Stimulated activated effector memory CD8-positive, alpha-beta T cell treated with anti-CD3 and anti-CD28 coated beads, Interleukin-12 subunit alpha, Interleukin-12 subunit beta, amount 100 ng/mL, for 72 hours (primary cell): ENCODE measurements at places on chromosomes 4 and X.

GRCh38 chr4:188660796-188661195, 521.6 kb downstream of the TRIML1 start:
- DNase-seq: no peak

- DNase-seq: no peak
Observed at GRCh38 chr4:46124773-46125413, 1.0 kb upstream of the GABRG1 start.

GRCh38 chr4:25914670-25915352, 791 bp downstream of the SMIM20 start:
- no peak for DNase-seq

DNA sequence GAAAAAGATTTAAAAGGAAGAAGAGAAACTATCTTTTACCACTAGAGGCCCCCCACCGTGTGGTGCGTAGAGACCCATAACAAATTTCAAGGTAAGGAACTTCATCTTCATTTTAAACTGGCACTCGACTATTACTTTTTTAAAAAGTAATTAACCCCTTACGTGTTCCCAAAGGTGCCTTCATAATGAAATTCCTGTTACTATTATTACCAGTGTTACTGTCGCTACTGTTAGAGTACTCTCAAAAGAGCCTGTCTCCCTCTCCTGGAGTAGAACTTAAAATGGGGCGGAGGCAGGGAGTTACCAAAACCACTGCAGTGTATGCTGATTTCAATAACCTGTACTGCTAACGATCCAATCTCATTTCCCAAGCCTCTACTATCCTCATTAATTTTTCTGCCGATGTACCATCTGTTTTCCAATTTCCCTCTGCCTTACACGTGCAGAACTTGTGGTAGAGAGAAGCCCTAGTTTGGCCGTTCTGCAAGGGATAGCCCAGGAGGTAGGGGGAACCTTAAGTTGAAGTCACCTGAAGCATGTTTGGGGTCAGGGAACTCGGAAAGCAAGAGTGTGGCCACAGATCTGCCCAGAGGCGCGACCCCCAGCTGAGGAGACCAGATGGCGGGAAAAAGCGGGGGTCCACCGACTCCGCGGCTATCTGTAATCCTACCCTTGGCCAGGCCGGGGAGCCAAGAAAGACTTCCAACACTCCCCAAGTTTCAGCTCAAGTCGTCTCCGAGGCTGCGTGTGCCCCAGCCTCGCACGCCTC, 720 bp upstream of the STK26 start:
- DNase-seq: peak; percentile 50

DNA sequence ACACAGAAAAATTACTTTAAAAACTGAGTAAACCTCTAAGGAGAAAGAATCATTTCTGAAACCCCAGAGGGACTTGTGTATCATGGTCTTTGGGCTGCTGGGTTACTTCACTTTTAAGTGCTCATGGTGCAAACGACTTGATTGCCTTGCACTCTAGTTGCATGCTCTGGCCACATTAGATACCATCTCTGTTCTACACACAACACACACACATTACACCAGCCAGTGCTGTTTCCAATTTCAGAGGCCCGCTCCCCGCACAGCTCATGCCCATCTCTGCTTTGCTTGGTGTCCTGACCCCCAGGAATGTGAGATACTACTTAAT, 2.1 kb downstream of the PPP3CA start:
- no peak for DNase-seq

DNA sequence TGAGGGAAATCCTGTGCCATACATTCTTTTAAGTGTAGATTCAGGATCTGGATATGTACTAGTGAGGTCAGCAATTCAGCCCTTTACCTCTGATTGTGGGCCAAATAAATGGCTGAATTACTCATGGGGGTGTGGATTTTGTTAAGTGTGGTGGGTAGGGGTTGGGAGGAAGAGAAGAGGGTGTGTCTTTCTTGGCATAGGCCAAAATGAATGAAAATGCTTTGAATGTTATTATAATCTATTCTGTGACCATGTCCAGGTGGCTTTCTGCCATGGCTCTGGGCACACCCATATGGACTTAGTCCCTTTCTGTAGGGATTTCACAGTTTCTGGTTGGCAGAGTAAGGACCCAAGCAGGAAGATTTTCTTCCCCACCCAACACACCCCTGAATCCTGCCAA, 244.3 kb downstream of the CBR4 start:
- DNase-seq: no peak

- DNase-seq: no peak
Observed at GRCh38 chr4:159566786-159567185, 463.9 kb downstream of the RAPGEF2 start.

GRCh38 chr4:84878546-84878945, 87.9 kb downstream of the WDFY3 start:
- DNase-seq: no peak

DNA sequence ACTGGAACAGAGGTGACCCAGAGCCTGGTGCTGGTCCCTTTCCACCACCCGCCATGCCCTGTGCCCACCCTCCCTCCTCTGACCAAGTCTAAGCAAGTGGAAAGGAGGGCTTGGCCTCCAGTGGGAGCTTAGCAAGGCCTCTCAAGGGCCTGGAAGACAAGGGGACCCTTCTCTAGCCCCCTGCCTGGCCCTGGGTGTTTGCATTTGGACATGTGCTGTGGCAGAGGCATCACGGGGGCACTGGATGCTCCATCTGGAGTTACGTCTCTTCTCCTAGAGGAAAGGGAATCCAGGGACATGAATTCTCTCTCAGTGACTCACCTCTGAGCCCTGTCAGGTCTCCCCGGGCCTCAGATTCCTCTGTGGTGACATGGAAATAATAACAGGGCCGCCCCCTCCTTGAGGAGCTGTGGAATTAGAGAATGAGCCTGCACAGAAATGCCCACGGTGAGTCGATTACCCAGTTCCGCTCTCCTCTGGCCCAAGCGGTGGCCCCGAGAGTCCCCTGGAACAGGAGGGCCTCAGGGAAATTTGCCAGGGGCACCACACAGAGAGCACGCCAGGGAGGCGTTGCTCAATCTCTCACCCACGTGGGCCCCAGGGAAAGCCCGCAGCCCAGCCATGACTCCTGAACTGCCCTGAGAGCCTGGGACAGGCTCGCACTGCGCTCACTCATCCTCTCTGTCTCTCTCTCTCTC, 189.6 kb downstream of the BCOR start:
- no peak for DNase-seq

DNA sequence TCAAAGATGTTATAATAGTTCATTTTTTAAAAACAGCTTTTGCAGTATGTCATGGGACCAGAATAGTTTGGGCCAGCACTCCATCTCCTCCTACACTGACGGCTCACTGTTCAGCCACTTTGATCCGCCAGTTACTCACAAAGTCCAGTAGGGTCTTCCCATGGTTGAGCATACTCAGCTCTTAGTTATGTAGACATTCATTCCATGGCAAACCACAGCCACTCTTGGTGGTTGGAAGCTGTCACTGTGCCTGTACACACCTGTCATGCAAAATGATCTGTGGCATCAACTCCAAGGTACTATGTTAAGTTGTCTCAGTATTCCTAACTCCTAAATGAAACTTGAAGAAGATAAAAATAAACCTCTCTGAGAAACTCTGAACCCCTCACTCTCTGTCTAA, 127.2 kb downstream of the NR3C2 start:
- no peak for DNase-seq

GRCh38 chrX:46561824-46562657, 11.5 kb upstream of the CHST7 start:
- DNase-seq: no peak

DNA sequence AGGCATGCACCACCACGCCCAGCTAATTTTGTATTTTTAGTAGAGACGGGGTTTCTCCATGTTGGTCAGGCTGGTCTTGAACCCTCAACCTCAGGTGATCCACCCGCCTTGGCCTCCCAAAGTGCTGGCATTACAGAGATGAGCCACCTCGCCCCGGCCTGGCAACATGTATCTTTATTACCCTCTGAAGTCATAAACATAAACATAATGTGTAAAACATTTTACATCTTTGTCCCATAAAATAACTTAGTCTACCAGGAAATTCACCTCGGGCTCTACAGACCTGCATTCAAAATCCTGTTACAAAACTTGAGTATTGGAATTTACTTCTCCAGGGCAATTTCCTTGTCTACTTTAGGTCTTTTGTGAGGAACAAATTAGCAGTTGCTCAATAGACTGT, 68.1 kb upstream of the DUSP21 start:
- DNase-seq: no peak

DNA sequence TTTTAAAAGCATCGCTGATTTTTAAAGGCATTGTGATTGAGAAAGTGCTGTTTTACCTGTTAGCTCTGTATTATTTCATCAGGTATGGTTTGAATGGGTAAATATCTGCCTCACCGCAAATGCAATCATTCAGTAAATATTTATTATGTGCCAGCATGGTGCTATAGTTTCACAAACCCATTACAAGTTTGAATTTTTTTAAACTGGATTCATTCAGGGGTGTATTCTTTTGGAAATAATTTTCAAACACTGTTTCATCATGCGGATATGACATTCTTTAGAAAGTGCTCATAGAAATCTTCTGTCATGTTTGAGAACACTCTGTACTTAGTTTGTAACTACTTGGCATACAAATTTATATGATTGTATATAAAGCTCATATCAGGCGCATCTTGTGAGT, 37.2 kb downstream of the LIMCH1 start:
- no peak for DNase-seq

GRCh38 chr4:114811564-114812301, 213.1 kb downstream of the UGT8 start:
- DNase-seq: no peak

- DNase-seq: no peak
Observed at GRCh38 chr4:118765399-118765798, 70.5 kb downstream of the SEC24D start.

- DNase-seq: no peak
Observed at GRCh38 chr4:156538651-156539257, 432.8 kb downstream of the PDGFC start.

- DNase-seq: no peak
Observed at GRCh38 chr4:17812125-17812524, 1.3 kb downstream of the NCAPG start.

GRCh38 chr4:1244978-1245471, 3.9 kb downstream of the CTBP1 start:
- no peak for DNase-seq

DNA sequence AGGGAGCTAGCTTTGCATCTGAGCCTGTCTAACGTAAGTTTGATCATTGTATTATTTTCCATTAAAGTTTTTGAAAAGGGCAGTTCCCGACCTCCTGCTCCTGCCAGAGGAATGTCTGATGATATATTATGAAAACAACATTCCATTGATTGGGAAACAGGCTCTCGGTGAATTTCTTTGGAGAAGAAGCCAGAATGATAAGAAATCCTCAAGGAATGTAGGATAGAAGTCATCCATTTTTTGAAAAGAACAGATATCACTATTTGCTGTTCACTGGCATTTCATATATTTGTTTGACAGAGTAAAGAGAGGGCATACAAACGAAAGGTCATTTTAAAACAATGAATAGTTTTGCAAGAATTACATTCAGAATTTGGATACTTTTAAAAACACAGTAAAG, 781.0 kb upstream of the HTR2C start:
- DNase-seq: no peak

DNA sequence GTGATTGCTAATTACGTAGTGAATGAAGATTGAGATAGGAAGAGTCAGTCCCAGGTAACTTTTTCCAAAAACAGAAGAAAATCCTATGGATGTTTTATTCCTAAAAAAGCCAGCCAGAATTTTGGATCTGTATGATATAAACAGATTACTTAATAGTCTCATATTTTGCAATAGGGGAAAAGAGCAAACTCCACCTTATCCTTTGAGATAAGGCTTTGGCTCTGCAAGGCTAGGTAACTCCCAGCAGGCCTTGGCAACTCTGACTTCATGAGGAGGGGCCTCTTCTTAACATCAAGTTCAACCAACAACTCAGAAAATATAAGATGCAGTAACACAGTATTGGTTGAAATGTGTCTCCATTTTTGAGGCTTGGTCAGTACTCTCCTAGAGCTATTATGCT, 98.7 kb upstream of the SLC4A4 start:
- DNase-seq: no peak

- peak; percentile 49 for DNase-seq
Observed at GRCh38 chrX:68710870-68711576, 63.6 kb downstream of the STARD8 start.

- no peak for DNase-seq
Observed at GRCh38 chr4:98528882-98529281, 129.5 kb downstream of the TSPAN5 start.

- no peak for DNase-seq
Observed at GRCh38 chr4:145828802-145829485, 109.7 kb downstream of the ZNF827 start.

GRCh38 chrX:17328837-17329236, 46.2 kb upstream of the NHS start:
- DNase-seq: no peak

- DNase-seq: no peak
Observed at GRCh38 chr4:10599574-10599973, 85.0 kb downstream of the CLNK start.

DNA sequence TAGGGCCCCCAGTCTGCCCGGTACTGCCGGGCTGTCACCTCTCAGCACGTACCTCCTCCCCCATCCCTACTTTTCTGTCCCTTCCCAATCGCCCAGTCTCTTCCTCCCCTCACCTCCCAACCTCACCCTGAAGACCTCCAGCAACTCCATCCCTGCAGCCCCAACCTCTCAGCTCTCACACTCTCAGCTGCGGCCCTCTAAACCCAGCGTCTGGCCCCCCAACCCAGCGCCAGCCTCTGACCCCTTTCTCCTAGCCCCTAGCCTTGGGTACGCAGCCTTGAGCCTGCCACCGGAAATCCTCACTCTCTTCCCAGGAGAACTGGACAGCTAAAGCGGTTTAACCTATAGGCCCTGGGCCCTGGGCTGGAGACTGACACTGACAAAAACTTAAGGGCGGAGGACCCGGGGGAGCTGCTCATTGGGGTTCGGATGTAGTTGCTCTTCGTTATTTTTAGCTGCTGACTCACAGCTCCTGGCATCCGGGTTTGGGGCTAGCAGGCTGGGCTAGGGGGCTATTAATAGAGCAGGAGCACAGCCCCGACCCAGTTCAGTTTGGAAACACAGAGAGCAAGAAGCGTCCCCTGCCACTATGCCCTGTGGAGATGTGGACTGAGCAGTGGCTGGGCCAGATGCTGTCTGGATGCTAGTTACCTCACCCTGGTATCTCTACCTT, 9.6 kb upstream of the DLG3 start:
- no peak for DNase-seq
